Tracheal epithelial cell (primary cell): ENCODE measurements at places on chromosomes 13 and 19. TPM values are rescaled to one million over a fixed set of nuclear protein-coding genes. Genes with fewer than 3 reads are reported as not detected.

The BRSK1 gene
- 0.21 and 0.48 TPM in 2 replicates for total RNA-seq

The CLDND2 gene
- total RNA-seq = not detected in 2 replicates

The MYO1F gene
- total RNA-seq = 0.21 TPM in 1 of 2 replicates, not detected in the other

The MYBPC2 gene
- total RNA-seq = not detected in 2 replicates

The ZNF549 gene
- 4.6 and 6.8 TPM in 2 replicates for total RNA-seq

The SAFB gene
- total RNA-seq = 31.6 and 36.7 TPM in 2 replicates

The ELANE gene
- total RNA-seq = not detected in 2 replicates

The ZNF527 gene
- total RNA-seq = 2.3 and 2.4 TPM in 2 replicates
